Right cardiac atrium (tissue), 5 donors: ENCODE measurements at places on chromosomes 6 and 20. TPM values are rescaled to one million over a fixed set of nuclear protein-coding genes. Genes with fewer than 3 reads are reported as not detected.

MEP1A gene
- total RNA-seq = not detected

GJA10 gene
- total RNA-seq = not detected

GINS1 gene
- total RNA-seq = 0.51 TPM

- DNase-seq = no peak
These were observed 140.9 kb downstream of the SCML4 start for GRCh38 chr6:107683183-107683582.

DNA sequence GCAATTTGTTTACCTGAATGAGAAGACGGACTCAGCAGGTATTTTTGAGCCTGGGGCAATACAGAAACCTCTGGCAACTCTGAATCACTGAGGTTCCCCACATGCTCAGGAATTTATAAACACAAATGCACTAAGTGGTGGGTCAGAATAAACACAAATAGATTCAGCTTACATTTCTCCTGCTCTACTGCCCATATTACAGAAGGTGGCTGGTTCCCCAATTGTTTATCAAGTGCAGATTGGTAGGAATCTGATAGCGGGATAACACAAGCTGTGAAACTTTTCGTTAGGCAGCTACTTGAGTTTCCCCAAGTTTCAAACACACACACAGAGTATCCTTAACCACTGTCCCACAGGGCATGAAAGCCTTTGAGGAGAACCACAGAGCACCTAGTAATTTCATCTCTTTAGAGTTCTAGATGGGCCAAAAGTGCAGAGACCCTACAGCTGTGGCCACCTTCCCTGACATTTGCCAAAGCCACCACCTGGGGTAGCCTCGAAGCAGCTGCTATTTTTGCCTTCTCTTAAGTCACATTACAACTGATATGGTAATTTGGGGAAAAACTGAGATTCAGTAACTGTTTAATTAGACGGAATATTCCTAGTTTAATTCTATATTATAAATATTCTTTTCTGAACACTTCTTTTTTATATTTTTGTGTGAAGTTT is 204.2 kb upstream of the PTCHD4 start:
- DNase-seq = no peak

GRCh38 chr6:138229072-138229471 is 10.8 kb upstream of the PBOV1 start:
- no peak for DNase-seq

CAPN11 gene
- not detected for total RNA-seq

PPP1R3G gene
- total RNA-seq = 14.2 TPM

DNA sequence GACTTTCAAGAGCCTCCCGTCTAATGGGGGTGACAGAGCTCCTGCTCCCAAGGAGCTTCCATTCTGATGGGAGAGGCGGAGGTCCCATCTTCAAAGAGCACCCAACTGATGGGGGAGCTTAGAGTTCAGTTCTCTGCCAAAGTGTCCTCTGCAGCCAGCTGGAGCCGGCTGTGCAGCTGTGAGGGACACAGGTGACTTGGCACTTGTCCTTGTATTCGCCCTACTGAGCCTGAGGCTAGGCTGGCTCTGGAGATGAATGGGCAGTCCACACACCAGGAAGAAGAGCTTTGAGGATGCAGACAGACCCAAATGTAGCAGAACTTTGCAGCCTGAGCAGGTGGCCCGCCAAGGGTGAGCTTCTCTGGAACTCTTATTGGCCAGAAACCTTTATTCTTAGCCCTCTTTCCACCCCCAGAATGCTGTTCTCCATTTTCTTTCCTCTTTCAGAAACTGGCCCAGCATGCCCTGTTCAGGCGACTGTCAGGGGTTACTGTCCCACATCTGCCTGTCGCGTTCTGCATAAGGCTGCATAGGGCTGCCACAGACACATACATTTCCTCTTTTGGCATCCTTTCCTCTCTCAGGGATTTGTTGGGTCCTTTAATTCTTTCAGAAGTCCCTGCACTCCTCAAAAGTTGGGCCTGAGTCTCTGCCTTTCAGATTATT is 108.7 kb upstream of the LRFN2 start:
- DNase-seq = no peak

GRCh38 chr6:70657706-70658105 is 10.0 kb upstream of the SMAP1 start:
- no peak for DNase-seq

SEL1L2 gene
- not detected for total RNA-seq

GRCh38 chr20:24747881-24748595 is 201.0 kb upstream of the CST7 start:
- no peak for DNase-seq

DNA sequence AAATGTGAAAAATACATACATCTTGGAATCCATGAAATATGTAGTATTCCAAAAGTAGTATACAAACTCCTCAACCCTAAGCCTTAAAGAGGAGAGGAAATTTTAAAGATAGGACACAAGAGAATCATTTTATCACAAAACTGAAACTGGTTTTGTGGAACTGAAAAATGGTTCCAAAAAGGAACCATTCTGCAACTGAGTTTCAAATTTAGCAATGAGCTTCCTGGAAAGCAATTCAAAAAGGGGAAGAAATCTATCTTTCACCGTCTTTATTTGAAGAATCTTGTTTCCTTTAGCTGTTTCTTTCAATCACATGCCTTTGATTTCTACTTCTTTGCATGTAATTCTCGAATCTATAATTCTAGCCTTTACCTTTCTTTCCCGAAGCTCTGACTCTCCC is 32.2 kb upstream of the LAMP5 start:
- DNase-seq = no peak

DNA sequence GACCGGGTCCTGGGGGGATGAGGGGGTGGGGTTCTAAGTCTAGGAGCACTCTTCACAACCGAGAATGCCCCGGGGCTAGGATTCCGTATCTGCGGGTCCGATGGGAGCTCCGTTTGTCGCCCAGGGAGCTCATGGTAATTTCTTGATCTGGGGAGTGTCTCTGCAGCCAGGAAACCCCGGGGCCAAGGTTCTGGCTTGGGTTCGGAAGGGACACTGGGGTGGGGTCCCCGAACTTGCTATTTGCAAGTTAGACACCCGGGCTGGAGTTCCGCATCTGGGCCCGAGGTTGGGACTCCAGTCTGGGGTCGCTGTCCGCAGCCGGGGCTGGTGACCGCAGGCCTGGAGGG is 397 bp downstream of the PEDS1 start:
- no peak for DNase-seq

C4A gene
- total RNA-seq = 91.0 TPM

RBBP9 gene
- 6.3 TPM for total RNA-seq

SEMG1 gene
- total RNA-seq = not detected

PRND gene
- not detected for total RNA-seq

DNA sequence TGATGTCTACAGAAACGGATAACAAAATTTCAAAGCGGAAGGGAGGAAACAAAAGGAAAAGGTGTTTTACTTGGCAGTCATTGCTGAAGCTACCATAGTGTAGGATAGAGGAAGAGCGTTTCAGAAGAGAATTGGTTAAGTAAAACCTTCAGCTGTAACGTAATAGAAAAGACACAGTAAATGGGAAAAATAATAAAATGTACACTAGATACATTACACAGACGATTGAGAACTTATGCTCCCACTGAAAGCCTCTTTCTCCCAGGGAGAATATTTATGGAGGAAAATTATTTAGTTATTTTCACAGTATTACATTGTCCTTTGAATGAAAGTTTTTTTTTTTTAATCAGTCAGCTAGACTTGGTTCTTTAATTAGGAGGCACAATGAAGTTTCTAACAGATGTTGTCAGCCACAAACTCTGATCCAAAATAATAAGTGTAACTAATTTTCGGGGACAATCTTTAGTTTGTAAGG is 90.7 kb upstream of the PRDM1 start:
- DNase-seq = no peak

NRSN1 gene
- not detected for total RNA-seq

DNA sequence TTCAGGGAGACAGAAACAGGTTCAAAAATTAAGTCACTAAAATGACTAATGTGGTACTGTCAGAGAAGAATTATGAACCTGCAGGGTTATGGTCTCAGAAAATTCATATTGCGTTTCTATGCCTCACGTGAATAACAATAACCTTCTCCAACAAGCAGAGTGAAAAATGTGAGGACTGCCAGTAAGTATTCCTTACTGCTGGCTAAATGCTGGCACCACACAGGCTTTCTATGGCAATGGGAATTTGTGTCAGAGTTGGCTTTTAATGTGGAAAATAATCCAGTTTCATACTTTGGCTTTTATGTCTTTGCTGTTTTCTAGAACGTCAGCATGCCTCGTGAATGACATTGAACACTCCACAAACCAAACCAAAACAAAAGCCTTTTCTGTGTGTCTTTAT is 656.0 kb downstream of the KIF16B start:
- DNase-seq = no peak

DNA sequence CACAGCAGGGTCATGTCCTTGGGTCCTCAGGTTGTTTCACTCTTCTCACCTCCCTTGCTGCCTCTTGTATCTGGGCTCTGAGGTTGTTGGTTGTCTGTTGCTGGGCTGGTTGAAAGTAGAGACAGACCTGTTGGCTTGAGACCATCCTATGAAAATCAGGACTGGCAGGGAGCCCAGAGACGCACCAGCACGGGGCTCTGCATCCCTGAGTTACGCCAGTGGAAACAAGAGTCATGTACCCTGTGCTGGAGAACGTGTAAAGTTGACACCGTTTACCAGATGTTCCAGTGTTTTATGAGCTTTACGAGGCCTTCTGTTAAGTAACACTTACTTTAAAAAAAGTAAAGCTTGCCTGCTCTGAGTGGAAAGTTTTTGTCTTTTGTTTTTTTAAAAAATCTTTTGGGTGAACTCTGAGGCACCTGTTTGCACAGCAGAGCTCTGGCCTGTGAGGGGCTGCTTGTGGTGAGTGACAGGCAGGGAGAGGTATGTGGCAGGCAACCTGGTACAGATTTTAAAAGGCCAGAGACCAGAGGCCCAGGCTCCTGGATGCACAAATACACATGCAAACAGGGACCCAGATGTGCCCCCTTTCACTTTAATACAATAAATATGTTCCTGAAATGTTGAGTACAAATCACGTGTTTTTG is 260.0 kb upstream of the SUPT3H start:
- no peak for DNase-seq

SMLR1 gene
- not detected for total RNA-seq

- DNase-seq = no peak
These were observed 102.4 kb downstream of the COL12A1 start for GRCh38 chr6:75103431-75103830.

TMC2 gene
- total RNA-seq = not detected

MATN4 gene
- total RNA-seq = 0.17 TPM

MAK gene
- total RNA-seq = 0.24 TPM

GRCh38 chr6:52102405-52102804 is 15.0 kb upstream of the PKHD1 start:
- no peak for DNase-seq

GRCh38 chr6:153781306-153781705 is 257.7 kb upstream of the OPRM1 start:
- DNase-seq = no peak

GRCh38 chr6:79079561-79080041 is 1.5 kb upstream of the PHIP start:
- no peak for DNase-seq

GRCh38 chr20:57429580-57430200 is 38.5 kb downstream of the RBM38 start:
- DNase-seq = peak; percentile 9

MARCKS gene
- total RNA-seq = 26.5 TPM

DNA sequence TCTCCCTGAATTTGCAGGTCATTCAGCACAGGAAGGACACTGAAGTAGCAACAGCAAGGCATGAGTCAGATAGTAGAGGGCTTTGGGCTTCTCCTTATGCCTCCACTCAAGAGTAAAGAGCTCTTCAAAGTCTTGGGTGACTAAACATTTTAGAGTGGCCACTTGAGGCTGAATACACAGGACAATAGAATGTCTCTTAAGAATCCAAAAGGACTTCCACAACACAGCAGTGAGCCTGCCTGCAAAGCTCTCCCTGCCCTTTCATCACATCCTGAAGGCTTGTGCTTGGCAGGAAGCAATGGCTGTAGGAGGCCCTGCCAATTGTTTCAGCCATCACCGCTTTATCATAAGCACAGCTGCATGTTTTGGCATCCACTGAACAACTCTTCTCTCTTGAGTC is 36.8 kb downstream of the FOXQ1 start:
- peak; percentile 69 for DNase-seq

PARD6B gene
- total RNA-seq = 3.7 TPM

PTCRA gene
- not detected for total RNA-seq
